ENCODE measurements at places on chromosomes 6 and 20. TPM values are rescaled to one million over a fixed set of nuclear protein-coding genes. Genes with fewer than 3 reads are reported as not detected.

PRL gene
- not detected for total RNA-seq

SPTLC3 gene
- 5.8 TPM for total RNA-seq

SLC29A1 gene
- 9.5 TPM for total RNA-seq

MYO6 gene
- total RNA-seq: 18.6 TPM

SNHG17 gene
- total RNA-seq: 4.5 TPM
